Endothelial cell (in vitro differentiated cells): ENCODE measurements at places on chromosomes 4 and X. TPM values are rescaled to one million over a fixed set of nuclear protein-coding genes. Genes with fewer than 3 reads are reported as not detected.

Gene PCSK1N
- total RNA-seq: 2.0 TPM

Gene PARM1
- total RNA-seq: 0.18 TPM

Gene GPR143
- 16.8 TPM for total RNA-seq

Gene NWD2
- not detected for total RNA-seq

Gene NDST3
- 11.9 TPM for total RNA-seq

Gene CPLX1
- total RNA-seq: 0.46 TPM

Gene GATA1
- total RNA-seq: not detected

Gene COX7B2
- total RNA-seq: not detected

Gene KLB
- total RNA-seq: not detected

Gene CLDN22
- not detected for total RNA-seq
